ACHN (cell line): ENCODE measurements at places on chromosomes 1 and 21.

- no peak for DNase-seq
These were observed 348.5 kb upstream of the VAMP3 start for GRCh38 chr1:7422561-7422960.

GRCh38 chr1:239655023-239655422 is 268.7 kb downstream of the CHRM3 start:
- no peak for DNase-seq

DNA sequence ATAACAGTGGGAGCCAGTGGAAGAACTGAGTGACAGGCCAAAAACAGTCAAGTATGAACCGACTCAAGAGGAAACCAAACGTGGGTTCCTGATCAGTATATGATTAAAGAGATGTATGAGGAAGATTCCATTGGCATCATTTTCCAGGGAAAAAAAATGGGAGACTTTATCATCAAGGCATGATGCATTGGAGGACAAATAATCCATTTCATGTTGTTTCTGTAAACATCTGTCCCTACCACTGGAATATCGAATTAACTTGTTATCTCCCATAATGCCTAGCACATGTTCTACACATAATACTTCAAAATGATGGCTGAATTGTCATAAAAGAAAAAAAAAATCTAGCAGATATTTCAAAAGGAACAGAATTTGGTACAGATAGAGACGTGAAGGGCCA is 13.3 kb downstream of the FOXJ3 start:
- DNase-seq = no peak

GRCh38 chr21:41011098-41011731 is 156.7 kb upstream of the BACE2 start:
- DNase-seq = no peak

DNA sequence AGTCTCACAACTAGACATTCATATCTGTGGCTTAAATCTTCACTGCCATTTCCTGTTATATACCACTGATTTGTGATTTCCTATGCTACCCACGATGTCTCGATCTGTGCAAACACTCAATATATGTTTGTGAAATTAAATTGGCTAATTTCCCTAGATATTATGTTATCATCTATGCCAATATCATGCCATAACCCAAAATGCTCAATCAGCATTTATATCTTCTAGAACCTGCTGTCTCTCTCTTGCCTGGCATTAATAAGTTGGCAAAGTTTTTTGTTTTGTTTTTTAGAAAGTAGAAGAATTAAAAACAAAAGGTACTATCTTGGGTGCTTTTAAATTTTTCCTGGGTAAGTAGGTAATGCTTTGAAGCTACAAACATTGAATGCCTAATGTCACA is 358.5 kb upstream of the DAB1 start:
- no peak for DNase-seq
